ENCODE measurements at places on chromosomes 5 and 9. TPM values are rescaled to one million over a fixed set of nuclear protein-coding genes. Genes with fewer than 3 reads are reported as not detected.

PCDHB4 gene
- total RNA-seq, result not detected

ARHGEF39 gene
- total RNA-seq, result 29.8 TPM

ERGIC1 gene
- total RNA-seq, result 73.3 TPM

CAMSAP1 gene
- 33.1 TPM for total RNA-seq

NIPAL4 gene
- total RNA-seq, result 0.12 TPM

CENPH gene
- 23.4 TPM for total RNA-seq

DNA sequence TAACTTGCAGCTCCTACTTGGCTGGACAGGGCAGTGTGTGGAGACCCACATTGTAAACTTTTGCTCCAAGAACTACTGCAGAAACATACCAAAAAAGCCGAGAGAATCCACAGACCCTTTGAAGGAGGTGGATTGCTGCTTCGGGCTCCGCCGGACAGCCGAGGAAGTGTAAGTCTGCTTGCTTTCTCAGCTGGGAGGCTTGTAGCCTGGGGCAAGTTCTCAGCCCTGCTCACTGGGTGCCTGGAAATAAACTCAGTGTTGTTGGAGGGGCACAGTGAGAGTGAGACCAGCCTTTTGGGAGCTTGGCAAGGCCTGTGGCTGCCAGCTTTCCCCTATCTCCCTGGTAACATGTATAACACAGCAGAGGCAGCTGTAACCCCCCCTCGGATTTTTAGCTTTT is 215.6 kb downstream of the SYK start:
- H3K4me1 ChIP-seq, result no peaks in the 10 kb centered on the region
- H3K36me3 ChIP-seq, result 0 out of 2 replicates have a peak, but pooled peaks cover 6% of the 10 kb centered on the region
- H3K27ac ChIP-seq, result no peak overlapping the region
- no peak for DNase-seq

GRCh38 chr5:14148890-14149671 is 5.9 kb downstream of the TRIO start:
- no peaks in the 10 kb centered on the region for H3K36me3 ChIP-seq
- no peak overlapping the region for H3K4me3 ChIP-seq
- no peaks in the 10 kb centered on the region for H3K27me3 ChIP-seq
- no peak overlapping the region for H3K27ac ChIP-seq

DNA sequence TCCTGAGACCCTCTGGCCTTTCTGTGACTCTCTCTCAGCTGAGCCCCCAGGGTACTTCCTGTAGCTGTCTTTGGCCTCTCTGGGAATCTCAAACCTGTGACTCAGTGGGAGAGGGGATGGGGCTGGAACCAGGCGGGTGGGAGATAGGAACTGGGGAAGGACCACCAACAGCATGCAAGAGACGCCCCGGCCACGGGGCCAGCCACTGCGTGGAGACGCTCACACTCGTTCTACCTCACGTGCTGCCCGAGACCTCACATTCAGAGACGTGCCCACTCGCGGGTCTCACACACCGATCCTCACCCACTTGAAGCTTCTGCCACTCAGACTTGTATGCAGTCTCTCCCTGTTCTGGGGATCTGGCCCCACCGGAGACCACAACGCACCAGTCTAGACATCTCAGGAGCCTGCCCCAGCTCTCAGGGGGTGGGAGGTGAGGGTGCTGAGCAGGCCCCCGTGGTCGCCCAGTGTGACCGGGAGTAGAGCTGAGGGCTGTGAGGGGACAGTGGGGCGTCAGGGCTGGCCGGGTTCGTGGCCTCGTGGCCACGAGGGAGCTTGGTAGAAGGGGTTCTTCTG is 13.8 kb downstream of the GPRIN1 start:
- no peak overlapping the region for H3K27ac ChIP-seq
- H3K27me3 ChIP-seq, result no peaks in the 10 kb centered on the region
- H3K36me3 ChIP-seq, result peaks cover 11% of the 10 kb centered on the region

GRCh38 chr5:169251333-169252084 is 49.4 kb downstream of the SLIT3 start:
- no peaks in the 10 kb centered on the region for H3K4me1 ChIP-seq
- DNase-seq, result no peak
- peaks cover 41% of the 10 kb centered on the region for H3K27me3 ChIP-seq

DNA sequence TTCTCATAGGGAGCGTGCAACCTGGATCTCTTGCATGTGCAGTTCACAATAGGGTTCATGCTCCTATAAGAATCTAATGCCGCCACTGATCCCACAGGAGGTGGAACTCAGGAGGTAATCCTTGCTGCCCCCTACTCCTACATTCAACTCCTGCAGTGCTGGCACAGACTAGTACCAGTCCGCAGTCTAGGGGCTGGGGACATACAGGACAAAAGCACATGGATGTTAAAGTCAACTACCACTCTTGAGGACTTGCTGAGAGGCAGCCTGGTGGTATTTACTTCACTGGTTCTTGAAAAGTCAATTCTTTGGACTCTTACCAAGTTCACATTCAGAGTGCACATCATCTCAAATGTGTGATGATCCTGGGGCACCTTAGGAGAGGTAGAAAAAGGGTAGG is 33.0 kb downstream of the MTMR12 start:
- H3K36me3 ChIP-seq, result no peaks in the 10 kb centered on the region
- no peak for DNase-seq
- no peaks in the 10 kb centered on the region for H3K4me1 ChIP-seq
- H3K27ac ChIP-seq, result no peak overlapping the region
- no peak overlapping the region for H3K4me3 ChIP-seq

GRCh38 chr9:112091810-112092209 is 83.3 kb downstream of the SUSD1 start:
- no peaks in the 10 kb centered on the region for H3K4me1 ChIP-seq
- no peaks in the 10 kb centered on the region for H3K27me3 ChIP-seq
- H3K4me3 ChIP-seq, result no peak overlapping the region
- no peaks in the 10 kb centered on the region for H3K36me3 ChIP-seq
- H3K27ac ChIP-seq, result no peak overlapping the region
- no peak for DNase-seq

- no peaks in the 10 kb centered on the region for H3K36me3 ChIP-seq
- H3K27ac ChIP-seq, result no peak overlapping the region
- no peaks in the 10 kb centered on the region for H3K4me1 ChIP-seq
- H3K27me3 ChIP-seq, result no peaks in the 10 kb centered on the region
Measured at GRCh38 chr9:19137282-19137681, 10.0 kb upstream of the PLIN2 start.

DNA sequence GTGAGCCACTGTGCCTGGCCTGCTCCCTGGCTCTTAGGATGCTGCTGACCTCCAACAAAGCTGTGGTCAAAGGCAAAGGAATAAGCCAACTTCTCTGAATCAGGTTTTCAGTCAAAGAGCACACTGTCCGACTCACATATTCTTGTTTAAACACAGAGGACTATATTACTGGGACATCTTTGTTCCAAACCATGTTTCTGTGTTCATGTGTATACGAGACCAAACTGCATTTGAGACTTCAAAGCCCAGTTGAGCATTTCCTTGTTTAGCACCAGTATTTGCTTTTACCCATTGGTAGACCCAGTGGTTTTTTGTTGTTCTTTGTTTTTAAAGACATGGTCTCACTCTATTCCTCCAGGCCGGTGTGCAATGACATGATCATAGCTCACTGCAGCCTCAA is 100.2 kb downstream of the SCAI start:
- H3K36me3 ChIP-seq, result peaks cover under 1% of the 10 kb centered on the region
- H3K4me3 ChIP-seq, result no peak overlapping the region

DNA sequence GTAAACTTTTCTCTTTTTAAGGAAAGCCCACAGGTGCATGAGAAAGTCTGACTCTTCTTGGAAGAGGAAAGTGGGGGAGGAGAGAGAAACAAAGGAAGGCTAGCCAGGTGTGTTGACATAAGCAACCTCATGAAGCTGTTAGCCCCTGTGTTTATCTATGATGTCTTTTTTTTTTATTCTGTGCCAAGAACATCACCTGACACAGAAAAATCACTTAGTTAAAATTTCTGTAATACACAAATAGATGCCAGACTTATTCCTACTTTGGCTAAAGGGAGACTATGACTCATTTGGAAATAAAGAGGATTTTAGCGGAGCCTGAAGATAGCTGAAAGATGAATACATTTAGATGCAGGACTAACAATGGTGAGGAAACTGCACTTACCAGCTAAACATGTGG is 58.3 kb downstream of the BAAT start:
- no peaks in the 10 kb centered on the region for H3K27me3 ChIP-seq
- DNase-seq, result no peak
- H3K4me1 ChIP-seq, result no peaks in the 10 kb centered on the region
- no peak overlapping the region for H3K27ac ChIP-seq
- no peak overlapping the region for H3K4me3 ChIP-seq

DNA sequence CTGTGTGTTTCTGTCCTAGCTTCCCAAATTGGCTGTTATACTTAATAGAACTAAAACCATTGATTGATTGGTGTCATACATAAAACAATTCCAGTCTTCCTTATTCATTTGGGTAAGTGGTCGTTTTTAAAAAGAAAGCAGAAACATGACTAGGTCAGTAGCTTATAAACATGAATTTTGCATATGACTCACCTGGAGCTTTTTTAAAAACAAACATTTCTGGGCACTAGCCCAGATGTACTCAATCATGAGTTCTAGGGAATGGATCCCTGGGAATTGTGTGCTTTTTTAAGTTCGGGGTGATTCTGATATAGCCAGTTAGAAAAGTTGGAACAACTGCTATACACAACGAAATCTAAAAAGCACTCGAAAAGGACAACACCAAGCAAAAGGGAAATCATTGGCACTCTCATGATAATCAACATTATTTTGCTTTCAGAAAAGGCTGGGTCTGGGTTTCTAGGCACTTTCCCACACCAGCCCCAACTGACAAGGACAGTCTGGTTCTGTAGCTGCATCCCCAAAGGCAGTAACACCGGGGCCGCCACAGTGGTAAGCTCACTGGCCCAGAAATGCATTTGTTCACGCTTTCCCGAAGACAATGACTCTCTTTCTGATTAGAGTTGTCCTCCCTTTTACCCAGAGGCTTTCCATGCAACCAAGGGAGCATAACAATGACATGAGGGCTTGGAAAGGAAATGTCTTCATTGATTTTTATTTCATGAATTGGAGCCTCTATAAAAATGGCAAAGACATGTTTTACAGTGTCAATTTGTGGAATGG is 664.9 kb upstream of the WWC1 start:
- H3K27me3 ChIP-seq, result peaks cover 37% of the 10 kb centered on the region
- no peaks in the 10 kb centered on the region for H3K4me1 ChIP-seq
- no peak for DNase-seq
- H3K4me3 ChIP-seq, result no peak overlapping the region

DNA sequence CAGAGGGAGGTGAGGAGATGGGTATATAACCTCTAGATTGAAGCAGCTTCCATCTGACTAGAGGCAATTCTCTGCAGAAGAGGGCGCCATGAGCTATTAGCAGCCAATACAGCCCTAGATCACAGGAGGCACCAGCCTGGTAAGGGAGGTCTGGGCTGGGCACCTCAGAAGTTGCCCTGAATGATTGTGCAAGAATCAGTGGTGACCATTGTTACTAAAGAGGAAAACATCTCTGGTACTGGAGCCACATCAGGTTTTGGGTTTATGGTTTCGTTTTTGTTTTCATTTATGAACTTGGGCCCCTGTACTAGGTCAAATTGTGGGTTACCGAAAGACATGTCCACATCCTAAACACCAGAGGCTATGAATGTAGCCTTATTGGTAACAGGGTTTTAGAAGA is 342.0 kb downstream of the MLLT3 start:
- H3K4me3 ChIP-seq, result no peak overlapping the region
- H3K36me3 ChIP-seq, result no peaks in the 10 kb centered on the region

GRCh38 chr9:135087489-135087792 is at the start of gene OLFM1:
Gene OLFM1, plus strand, starts transcription at chr9:135087668. Its CDS starts 322 bp downstream, at chr9:135087990.
- H3K27me3 ChIP-seq, result peaks cover 13% of the 10 kb centered on the region
- no peaks in the 10 kb centered on the region for H3K36me3 ChIP-seq
- no peak within 1 kb of the TSS for H3K4me3 ChIP-seq
- peak; percentile 38 for DNase-seq
